ENCODE measurements at places on chromosomes 7 and 10.

DNA sequence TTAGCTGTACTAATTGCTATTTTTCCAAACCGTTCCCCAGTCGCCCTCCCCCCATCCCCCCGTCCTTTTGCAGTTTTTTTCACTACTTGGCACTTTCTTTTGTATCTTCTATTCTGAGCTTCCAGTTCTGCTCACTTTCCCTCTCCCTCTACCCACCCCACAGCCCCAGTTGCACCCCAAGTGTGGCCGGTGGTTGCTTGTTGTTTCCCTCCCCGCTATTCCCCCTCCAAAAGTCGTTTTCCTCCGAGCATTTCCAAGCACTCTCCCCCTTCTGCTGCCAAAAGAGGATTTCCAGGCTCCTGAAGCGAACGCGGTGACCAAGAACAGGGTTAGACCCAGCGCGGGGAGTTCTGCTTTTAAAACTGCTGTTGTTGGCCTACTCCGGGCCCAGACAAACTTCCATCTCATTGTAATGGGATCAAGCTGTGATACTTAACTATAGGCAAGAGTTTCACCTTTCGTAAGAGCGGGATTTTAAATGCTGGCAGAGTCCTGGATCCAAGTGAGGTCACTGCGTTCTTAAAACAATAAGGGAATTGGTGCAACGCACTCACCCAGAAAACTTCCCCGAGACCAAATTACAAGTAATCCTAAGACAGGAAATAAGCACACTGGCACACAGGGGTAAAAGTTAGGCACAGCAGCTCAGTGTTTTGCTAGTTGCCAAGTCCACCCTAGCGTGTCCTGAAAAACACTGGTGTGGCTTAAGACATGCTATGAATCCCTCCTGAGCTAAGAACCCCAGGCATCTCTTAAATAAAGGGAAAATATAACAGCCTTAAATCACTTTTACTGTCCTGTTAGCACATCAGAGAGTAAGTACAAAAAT is 1.5 kb upstream of the RGS10 start:
- DNase-seq, result no peak

DNA sequence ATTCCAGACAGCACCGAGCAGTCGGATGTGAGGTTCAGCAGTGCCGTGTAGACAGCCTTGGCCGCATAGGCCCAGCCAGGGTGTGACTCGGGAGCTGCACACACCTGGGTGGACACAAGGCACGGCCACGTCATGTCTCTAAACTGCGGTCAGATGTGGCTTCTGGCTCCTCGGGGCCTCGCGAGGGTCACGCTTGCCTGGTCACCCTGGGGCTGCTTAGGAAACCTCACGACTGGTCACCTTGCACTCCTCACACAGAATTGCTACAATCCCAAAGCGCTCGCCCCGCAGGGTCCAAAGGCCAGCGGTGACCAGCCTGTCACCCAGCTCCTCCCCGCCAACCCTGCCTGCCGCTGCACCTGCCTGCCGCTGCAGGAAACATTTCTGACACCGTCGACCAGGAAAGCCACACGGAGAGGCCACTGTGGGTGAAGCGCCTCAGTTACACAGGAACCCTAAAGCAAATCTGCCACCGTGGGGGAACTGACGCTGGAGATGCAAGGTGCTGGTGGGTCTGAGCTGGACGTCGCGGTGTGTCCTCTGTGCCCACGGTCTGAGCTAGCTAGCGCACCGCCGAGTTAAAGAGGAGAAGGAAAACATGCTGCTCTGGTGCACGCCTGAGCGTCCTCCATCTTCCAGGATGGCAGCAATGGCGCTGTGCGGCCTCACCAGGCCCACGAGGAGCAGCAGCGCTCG is 5.0 kb downstream of the GPER1 start:
- DNase-seq, result no peak

DNA sequence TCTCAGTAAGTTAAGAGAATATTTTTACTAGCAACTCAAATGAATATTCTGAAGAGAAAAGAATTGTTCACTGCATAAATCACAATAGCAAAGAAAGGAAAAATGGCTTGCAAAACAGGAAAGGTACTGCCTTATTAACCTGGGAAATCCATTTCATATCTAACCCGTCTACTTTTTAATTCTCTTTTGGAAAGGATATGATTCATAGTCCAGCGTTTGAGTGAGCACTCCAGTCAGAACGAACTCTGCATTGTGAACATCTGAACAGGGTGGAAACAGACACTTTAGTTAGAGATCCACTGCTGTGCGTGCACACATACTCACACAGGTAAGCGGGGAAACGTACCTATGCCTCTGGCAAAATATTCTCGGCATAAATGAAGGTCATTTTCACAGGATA is 56.8 kb downstream of the PAXIP1 start:
- no peak for DNase-seq

GRCh38 chr7:129875160-129875559 is 77.6 kb downstream of the UBE2H start:
- no peak for DNase-seq

- DNase-seq, result no peak
Observed at GRCh38 chr10:34297541-34298345, 517.4 kb downstream of the PARD3 start.

GRCh38 chr7:31145339-31145738 is 93.2 kb downstream of the ADCYAP1R1 start:
- no peak for DNase-seq

- no peak for DNase-seq
Observed at GRCh38 chr10:70782086-70782745, 3.0 kb downstream of the TBATA start.

DNA sequence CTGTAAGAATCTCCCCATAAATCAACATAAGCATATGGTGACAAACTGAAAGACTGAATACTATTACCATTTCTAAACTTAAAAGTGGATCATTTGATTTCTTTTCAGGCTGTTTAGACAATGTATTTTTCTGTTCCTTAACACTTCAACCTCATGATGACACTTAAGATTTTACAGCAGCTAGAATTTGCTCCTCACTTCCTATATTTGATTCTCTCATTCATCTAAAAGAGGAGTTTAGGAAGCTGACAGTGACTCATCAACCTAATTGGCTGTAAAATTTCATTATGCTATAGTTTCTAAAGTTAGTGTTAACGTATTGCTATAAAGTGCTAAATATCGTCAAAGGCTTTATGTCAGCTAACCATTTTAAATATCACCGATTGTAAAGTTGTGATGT is 478.7 kb downstream of the GRM8 start:
- DNase-seq, result no peak

DNA sequence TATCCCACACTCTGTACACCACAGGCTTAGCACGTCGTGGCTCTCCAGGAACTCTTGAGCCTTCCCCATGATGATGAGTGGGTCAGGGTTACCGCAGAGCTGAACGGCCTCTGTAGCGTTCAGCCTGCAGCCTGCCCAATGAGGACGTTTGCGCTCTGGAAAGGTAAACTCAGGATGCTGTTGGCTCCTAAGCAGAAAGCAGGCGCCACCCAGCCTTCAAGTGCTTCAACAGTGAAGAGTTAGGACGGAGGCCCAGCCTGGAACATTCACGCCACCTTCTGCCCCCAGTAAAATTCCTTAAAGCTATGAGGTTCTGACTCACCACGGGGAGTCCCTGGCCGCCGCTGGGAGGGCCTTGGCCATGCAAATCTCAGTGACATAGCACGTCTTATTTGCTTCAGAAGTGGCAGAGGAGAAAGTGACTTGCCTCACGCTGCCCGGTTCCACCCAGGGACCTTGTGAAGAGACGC is 161.5 kb upstream of the SH2B2 start:
- DNase-seq, result peak; percentile 53

Data from AG04450 (cell line).